ENCODE measurements at places on chromosomes 6 and 20. TPM values are rescaled to one million over a fixed set of nuclear protein-coding genes. Genes with fewer than 3 reads are reported as not detected.

The MMUT gene
- total RNA-seq, result 14.7 TPM

The HTR1E gene
- not detected for total RNA-seq

The C20orf141 gene
- not detected for total RNA-seq

The CYP24A1 gene
- not detected for total RNA-seq

The MBOAT1 gene
- 40.6 TPM for total RNA-seq

The BLCAP gene
- 56.7 TPM for total RNA-seq

Measured in dermis lymphatic vessel endothelial cell (primary cell).